ENCODE measurements at places on chromosomes 3 and 15. TPM values are rescaled to one million over a fixed set of nuclear protein-coding genes. Genes with fewer than 3 reads are reported as not detected.

Gene ATP13A5
- total RNA-seq, result not detected

Gene ARL13B
- total RNA-seq, result 18.1 TPM

Gene MYRIP
- under 0.01 TPM for total RNA-seq

Gene MED12L
- total RNA-seq, result 2.2 TPM

Gene CCDC9B
- total RNA-seq, result 23.9 TPM

Gene LYZL4
- total RNA-seq, result not detected

Gene GOLGA8G
- total RNA-seq, result not detected

Gene TTLL13
- total RNA-seq, result under 0.01 TPM

Gene GAP43
- total RNA-seq, result 2.1 TPM

Gene CSTA
- 18.1 TPM for total RNA-seq

Gene NMNAT3
- 0.59 TPM for total RNA-seq

Gene TRPM1
- total RNA-seq, result under 0.01 TPM

Gene VPS18
- total RNA-seq, result 55.4 TPM

Gene KBTBD8
- 3.8 TPM for total RNA-seq

Gene PP2D1
- total RNA-seq, result not detected

Gene RSL24D1
- total RNA-seq, result 110 TPM

Gene ARPIN
- total RNA-seq, result 14.1 TPM

Gene SMAD6
- total RNA-seq, result 31.8 TPM

Gene CLDN1
- 1.1 TPM for total RNA-seq

Gene CHST13
- total RNA-seq, result not detected

Gene GOLGA6L2
- not detected for total RNA-seq

Gene RBPMS2
- 0.29 TPM for total RNA-seq

Gene TGM4
- total RNA-seq, result not detected

Gene PEX5L
- 0.59 TPM for total RNA-seq

Gene HYAL3
- 1.8 TPM for total RNA-seq

Gene NR1I2
- total RNA-seq, result not detected

Gene MNS1
- 2.2 TPM for total RNA-seq

Gene CNBP
- 215 TPM for total RNA-seq

Gene CPNE4
- not detected for total RNA-seq

Gene KCNAB1
- total RNA-seq, result 0.36 TPM

Gene GOLGA6A
- total RNA-seq, result under 0.01 TPM

Gene CDC25A
- total RNA-seq, result 0.88 TPM

Gene UROC1
- not detected for total RNA-seq

Gene SHC4
- total RNA-seq, result 1.5 TPM

Gene FAM81A
- total RNA-seq, result 0.72 TPM

Gene CHRM5
- total RNA-seq, result under 0.01 TPM

All from osteoblast (primary cell).